ENCODE measurements at places on chromosomes 12 and 14.

DNA sequence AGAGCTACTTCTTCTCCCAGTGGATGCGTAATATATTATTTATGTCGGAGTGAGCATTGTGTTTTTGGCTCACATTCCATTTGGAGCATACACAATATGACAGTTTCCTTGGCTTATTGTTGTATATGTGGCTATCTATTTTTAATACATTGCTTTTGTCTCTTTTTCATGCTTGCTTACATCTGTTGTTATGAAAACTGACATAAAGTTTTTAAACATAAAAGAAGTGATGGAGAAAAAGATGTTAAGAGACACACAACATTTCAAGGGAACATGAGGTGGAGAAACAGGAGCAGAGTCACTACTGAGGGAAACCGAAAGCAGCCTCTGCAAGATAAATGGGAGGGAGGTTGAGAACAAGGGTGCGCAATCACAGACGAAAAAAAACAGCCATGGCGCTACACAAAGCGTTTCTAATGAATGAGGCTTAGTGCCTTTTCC is 228.4 kb upstream of the NPAS3 start:
- no peak for DNase-seq

DNA sequence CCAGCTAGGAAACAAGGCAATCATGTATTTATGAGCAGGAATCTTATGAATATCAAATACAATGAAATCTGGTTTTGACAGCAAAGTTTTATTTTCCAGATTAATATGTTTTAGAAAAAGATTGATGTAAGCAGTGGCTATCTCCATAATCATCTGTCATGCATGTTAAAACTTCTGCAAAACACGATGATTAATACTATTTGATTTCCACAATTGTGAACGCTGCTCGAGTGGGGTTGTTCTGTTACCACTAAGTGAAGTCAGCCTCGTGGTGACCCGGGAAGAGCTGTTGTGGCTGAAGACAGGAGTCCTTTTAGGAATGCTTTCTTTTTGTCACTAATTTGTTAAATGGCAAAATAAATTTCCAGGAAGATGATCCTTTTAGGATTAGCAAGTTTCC is 9.4 kb downstream of the CFAP251 start:
- no peak for DNase-seq

- DNase-seq: no peak
Observed at GRCh38 chr14:96501217-96501739, 904 bp upstream of the PAPOLA start.

DNA sequence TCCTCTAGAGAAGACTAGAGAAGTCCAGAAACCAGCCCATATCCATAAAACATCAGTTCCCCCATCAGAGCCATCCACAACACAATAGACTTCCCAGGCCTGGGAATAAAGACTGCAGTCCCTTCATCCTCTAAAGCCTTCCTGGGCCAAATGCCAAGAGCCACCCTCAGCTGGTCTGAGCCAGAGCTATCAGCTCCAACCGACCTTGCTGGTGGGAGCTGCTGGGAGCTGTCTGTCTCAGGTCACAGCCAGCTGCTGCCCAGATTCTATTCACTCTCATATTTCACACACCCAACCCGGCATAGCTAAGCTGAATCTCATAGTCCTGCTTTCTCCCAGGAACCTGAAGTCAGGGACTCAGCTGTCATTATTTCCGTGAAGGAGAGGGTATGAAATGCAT is 10.9 kb upstream of the TFCP2 start:
- DNase-seq: no peak

DNA sequence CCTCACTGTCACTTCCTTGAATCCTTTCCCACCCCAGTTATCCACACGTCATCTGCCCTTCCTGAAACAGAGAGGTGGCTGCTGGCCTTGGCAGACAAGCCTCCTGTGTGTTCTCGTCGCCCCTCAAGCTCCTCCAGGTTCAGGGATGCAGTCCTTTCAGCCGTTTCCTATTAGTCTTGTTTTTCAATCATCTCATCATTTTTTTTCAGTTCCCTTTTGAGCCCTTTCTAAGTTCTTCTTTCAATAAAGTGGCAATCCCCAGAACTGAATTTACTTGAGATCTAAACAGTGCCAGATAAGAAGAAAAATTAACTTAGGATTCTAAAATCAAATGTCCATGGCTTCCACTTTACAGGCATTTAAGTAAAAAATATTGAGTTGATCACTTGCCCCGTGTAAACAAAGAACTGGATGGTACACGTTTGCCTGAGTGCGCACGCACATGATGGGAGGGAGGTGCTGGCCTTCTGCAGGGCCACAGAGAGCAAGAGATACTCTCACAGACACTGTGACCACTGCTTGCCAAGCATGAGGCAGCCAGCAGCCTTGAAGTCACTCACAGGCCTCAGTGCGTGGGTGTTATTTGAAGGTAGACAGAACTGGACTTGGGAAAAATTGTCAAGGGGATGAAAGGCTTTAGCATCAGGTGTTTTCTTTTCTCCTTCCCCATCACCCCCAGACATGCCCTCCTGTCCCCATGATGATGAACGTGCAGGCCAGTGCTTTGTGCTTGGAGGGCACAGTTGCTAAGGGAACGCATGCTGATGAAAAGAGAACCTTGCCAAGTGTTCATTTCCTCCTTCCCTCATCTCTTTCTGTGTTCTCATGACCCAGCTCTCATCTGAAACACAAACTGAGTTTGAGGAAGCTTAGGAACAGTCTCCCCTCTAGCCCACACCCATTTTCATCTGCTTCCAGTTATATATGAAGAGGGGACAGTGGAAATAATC is 408.3 kb downstream of the EGLN3 start:
- DNase-seq: no peak

DNA sequence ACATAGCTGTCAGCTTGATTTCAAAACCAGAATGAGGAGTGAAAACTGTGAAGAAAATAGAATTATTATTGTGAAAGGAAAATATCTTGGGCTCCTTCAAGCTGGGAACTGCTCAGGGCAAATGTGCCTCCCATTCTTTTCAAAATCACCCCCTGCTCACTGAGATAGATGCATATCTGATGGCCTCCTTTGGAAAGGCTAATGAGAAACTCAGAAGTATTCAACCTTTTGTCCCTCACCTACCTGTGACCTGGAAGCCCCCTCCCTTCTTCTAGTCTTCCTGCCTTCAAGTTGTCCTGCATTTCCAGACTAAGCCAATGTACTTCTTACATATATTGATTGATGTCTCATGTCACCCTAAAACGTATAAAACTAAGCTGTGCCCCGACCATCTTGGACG is 81.1 kb upstream of the C14orf132 start:
- DNase-seq: no peak

DNA sequence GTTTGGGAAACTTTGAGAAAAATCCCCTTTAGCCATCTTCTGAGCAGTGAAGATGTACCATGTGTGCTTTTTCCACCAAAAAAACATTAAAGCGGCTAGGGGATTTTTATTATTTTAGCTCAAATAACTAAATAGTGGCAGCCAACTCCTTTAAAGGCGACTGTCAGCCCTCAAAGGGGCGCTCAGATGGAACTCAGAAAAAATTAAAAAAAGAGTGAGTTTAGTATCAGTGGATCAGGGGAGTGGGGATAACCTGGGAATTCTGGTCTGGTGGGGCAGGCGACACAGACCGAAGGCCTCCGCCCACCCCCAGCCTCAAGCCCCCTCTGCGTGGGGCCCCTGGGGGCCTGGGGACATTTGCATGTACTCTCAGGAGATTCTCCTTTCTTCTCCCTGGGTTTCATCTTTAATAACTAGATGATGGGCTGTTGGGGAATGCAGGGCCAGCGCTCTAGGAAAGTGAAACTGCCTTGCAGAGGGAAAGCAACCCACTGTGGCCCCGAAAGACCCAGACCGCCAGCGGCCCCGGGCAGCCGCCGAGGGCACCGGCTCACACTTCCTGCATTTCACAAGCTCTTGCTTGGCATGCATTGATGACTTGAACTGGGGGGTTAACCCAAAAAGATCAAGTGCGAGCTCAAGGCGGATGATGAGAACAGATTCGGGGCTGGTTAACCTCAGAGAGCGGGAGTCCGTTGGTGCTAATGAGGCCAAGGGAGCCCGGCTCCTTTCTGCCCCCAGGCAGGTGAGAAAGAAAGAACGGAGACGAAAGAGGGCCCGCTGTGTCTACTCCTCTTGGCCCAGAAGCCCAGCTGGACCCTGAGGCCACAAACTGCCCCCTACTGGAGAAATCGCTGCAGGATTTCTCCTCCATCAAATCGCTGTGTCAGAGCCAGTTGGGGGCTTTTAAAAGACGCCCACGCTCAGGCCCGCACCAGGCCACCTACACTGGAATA is 7.3 kb upstream of the BATF start:
- no peak for DNase-seq

- no peak for DNase-seq
Observed at GRCh38 chr12:93297536-93297935, 80.2 kb upstream of the NUDT4 start.

DNA sequence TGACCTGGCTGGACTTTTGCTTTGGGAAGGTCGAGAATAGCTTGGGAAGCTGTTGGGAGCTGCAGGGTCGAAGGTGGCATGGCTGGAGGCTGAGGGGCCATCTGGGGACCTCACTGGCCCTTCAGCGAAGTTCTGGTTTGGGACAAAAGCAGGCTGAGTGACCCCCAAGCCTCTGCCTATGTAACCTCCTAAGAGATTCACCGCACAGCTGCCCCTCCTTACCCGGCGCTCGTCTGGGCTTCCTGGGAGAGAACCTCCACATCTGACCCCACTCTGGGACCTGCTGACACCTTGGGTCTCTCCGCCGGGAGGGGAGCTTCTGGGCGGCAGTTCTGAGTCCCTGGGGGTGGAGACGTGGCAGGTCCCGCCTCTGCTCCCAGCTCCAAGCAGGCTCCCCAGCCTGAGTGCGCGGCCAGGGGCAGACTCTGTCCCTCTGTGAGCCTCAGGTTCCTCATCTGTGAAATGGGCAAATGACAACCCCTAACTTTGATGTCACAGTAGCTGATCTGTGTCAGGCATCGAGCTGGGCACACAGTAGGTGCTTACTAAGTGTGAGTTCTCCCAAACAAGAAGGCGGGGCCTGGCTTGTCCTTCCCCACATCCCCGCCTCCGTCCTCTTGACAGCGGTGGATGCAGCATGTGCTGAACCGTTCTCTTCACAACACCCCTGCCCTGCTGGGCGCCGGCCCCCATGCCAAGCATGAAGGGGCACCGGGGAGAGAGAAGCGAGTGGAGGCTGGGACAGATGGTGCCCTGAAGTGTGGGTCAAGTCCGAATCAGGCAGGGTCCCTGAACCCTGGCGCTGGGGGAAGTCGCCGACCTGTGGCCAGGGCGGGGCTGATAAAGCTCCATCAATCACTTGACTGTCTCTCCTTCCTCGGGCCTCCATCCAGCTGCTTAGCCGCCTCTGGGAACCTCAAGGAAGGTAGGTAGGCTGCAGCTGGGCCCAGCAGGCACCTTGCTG is 3.8 kb downstream of the EXOC3L4 start:
- DNase-seq: no peak

DNA sequence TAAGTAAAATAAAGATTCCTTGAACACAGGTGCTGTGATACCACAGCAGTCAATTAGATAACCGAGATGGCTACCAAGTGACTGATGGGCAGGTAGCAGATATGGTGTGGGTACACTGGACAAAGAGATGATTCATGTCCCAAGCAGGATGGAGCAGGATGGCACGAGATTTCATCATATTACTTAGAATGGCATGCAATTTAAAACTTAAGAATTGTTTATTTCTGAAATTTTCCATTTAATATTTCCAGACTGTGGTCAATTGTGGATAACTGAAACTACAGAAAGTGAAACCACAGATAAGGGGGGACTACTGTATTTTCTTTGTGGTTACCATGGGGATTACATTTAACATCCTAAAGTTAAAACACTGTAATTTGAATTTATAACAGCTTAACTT is 7.5 kb upstream of the ZFP36L1 start:
- DNase-seq: no peak

DNA sequence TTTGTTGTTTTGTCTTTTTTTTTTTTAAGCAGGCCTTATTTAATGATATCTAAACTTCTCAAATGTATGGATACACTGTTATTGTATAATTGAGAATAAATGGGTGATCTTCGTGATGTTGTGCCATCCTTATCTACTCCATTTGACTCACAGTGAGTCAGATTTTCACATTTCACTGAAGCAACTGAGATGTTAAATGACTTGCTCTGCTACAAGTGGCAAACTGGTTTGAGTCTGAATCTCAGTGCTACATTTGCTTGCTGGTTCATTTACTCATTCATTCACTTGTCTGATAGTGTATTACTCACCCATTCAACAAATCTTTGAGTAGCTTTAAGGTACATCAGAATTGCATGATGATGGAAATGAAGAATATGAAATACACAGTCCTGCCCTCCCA is 2.6 kb downstream of the KIAA0586 start:
- no peak for DNase-seq

DNA sequence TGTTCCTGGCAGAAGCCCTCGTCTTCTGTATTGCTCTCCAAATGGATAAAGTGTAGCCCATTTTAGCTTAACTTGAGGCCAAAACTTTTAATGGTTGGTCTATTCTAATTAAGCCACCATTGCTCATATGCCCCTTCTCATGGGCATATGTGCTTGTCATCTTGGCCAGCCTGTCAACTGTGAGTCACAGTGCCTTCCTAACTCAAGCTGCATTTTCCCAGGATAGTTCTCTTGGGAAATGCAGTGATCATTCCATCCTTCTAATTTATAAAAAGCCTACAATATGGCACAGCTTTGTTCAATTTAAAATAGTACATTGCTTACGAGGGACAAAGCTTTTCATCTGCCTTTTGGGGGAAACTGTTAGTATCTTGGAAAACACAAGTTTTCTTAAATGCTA is 6.6 kb downstream of the PTHLH start:
- DNase-seq: no peak

GRCh38 chr14:98130691-98131090 is 1141.3 kb downstream of the BCL11B start:
- no peak for DNase-seq

- no peak for DNase-seq
Observed at GRCh38 chr14:70709726-70710382, 68.1 kb downstream of the TTC9 start.

- no peak for DNase-seq
Observed at GRCh38 chr12:38886064-38886463, 19.3 kb downstream of the CPNE8 start.

DNA sequence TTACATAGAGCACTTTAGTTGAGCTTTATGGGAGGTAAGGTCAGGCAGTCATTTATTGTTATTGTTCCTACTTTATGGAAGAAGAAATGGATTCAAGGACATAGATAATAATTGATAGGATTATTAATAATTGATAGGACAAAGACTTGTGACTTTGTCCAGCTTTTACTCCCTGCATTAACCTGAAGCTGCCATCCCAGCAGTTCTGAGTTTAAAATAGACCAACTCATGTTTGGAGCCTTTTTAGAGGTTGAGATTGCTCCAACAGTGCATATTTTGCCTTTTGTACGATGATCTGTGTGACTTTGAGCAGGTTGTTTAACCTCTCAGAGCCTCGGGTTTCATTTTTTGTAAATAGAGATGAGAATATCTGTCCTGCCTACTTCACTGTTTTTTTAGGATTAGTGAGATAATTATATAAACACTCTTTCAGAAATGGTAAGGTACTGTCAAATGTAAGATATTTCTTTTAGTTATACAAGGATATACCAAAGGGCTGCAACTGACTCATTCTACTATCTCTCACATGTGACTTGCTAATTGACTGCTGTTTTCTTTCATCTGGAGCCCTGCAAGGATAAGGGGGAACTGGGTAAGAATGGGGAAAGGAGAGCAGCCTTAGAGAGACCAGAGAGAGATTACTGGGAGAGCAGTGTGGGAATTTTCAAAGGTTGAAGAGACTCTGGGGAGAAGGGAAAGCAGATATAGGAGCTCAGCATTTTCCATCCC is 15.3 kb downstream of the WDR20 start:
- no peak for DNase-seq

GRCh38 chr12:48061938-48062719 is 43.8 kb downstream of the SENP1 start:
- DNase-seq: no peak

- no peak for DNase-seq
Observed at GRCh38 chr14:26577711-26578110, 20.1 kb downstream of the NOVA1 start.

GRCh38 chr12:52440821-52441319 is 6.7 kb upstream of the KRT75 start:
- DNase-seq: no peak
